ENCODE measurements at places on chromosomes 6 and 20.

- no peak for DNase-seq
Observed at GRCh38 chr20:12171923-12172524, 254.3 kb downstream of the BTBD3 start.

- no peak for DNase-seq
Observed at GRCh38 chr6:113930183-113930582, 40.8 kb downstream of the HDAC2 start.

DNA sequence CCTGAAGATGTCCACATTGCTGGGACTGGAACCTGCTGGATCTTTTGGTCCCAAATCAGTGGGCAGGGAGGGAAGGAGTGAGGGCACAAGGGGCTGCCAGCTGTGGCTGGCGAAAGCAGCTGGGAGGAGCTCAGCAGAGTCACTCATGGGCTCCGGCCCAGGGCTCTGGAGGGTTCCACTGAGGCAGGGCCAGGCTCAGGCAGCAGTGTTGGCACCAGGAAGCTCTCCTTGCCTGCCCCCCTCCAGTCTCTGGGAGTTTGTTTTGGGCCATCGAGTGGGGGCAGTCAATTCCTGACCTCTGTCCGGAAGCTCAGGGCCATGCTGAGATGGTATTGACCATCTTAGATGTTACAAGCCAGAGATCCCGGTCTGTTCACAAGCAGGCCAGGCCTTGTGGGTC lies 39.1 kb upstream of the IRF4 start:
- no peak for DNase-seq

DNA sequence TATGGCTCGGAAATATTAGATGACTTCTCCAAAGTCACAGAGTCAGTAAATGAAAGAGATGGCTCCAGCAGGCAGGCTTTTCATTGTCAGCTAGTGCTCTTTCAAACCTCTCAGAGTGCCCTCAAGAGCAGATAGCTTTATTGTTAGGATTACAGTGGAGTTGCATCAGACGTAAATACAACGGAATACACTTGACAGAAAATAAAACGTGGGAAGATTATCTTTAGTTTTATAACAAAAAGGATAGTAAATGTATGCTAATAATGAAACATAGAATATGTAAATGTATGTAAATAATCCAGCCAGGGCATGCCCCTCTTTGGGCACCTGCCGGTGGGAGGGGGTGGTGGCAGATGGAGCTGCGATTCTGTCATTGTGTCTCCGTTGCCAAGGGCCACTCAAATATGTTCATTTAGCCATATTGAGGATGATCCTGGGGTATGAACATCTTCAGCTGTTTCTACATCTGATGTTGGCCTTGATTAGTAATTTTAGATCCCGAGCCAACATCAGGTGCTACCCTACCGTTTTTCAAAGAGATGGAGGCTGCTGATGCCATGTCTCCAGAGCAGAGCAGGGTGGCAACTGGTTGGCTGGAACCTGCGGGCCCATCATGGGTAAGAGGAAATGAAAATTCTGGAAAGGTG lies 358.3 kb upstream of the SULF2 start:
- no peak for DNase-seq

DNA sequence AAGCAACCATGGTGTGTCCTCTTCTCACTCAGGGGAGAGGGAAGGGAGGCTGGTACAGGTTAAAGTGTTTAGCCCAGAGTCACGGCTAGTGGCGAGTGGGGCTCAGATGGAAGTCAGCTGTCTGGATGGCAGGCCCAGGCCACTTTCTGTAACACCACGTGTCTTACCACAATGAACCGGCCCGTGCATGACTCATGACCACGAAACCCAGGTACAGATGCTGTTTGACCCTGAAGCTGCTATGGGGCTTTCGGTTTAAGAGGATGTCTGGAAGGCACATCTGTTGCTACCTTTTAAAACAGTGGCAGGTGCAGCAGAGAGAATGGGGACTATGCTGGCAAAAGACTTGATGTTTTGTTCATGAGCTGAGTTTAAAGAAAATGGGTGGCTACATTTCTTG lies 36.5 kb upstream of the MPC1 start:
- DNase-seq, result peak; percentile 38

- DNase-seq, result no peak
Observed at GRCh38 chr6:4346659-4347333, 211.4 kb upstream of the ECI2 start.

DNA sequence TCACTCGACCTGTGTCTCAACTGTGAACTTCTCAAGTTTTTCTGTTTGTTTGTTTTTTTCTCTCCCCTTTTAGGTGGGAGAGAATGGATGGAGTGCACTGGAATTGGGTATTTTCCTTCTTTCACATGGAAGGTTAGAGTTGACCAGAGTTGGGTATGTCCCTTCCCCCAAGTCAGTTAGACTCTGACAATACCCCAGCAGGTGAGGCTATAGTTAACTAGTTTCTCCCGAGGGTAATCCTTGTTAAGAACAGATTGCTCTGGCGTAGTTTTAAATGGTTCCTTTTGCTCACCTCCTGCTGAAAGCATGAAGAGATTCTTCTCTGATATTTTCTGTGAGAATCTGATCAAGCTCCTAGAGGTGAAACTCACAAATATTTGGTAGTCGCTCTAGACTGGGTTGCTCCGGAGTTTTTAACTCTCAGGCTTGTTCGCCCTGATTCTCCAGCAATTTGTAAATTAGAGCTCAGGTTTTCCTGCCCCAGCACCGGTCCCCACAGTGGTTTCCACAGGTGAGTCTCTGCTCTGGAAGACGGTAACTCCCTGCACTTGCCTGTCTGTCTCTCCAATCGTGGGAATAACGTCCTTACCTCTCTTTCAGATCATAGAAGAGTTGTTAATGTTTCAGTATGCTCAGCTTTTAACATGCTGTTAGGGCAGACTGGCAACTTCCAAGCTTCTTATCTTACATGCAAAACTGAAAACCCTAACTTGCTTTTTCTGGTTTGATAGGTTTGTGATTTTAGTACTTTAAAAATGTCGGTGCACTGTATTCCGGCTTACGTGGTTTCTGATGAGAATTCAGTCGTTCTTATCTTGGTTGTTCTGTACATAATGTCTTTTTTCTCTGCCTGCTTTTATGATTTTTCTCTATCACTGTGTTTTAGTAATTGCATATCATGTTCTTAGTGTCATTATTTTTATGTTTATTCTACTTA lies 111.2 kb upstream of the HIVEP1 start:
- DNase-seq, result no peak

DNA sequence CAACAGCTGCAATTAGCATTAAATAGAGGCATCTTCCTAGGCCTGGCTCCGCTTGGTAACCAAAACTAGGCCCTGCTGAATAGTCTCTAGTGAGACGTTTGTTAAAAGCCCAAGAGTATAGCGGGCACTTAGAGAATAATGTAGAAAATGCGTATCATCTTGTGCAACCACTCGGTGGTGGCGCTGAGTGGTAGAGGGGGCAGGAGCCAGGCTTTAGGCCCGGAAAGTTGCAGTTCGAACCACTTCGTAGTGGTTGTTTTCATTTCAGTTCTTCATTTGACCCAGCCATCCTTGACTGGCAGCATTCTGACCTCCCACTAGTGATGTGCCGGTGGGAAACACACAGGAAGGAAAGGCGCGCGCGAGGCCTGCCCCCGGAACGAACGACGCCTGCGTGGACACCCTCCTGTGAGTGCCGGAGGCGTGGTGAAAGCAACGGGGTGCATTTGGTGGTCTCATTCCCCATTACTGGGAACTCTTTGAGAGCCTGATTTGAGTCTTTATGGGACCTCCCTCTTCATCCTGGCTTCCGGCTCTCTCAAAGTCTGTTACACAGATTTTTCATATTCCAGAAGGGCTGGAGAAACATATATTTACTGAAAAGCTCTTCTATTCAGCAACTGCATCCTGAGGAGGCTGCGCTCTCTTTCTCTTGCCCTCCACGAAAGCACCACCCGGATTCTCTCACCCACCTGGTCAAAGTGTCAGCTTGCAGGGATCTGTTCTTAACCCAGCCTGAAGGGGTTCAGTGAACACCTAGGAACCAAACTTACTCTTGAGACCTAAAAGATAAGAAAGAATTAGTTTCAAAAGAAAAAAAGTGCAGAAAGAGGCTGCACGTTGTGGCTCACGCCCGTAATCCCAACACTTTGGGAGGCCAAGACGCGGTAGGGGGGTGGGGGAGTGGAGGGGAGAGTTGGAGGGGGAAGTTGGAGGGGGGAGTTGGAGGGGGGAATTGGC lies 18.2 kb downstream of the GPX5 start:
- no peak for DNase-seq

GRCh38 chr6:52328729-52329128 lies 33.2 kb upstream of the PAQR8 start:
- DNase-seq, result no peak

GRCh38 chr20:40966103-40966502 lies 62.5 kb upstream of the TOP1 start:
- DNase-seq, result no peak

GRCh38 chr6:113881478-113881980 lies 24.4 kb downstream of the MARCKS start:
- DNase-seq, result no peak

- DNase-seq, result no peak
Observed at GRCh38 chr6:91042656-91043055, 455.8 kb upstream of the MAP3K7 start.

GRCh38 chr6:124947971-124948451 lies 14.2 kb upstream of the RNF217 start:
- no peak for DNase-seq

DNA sequence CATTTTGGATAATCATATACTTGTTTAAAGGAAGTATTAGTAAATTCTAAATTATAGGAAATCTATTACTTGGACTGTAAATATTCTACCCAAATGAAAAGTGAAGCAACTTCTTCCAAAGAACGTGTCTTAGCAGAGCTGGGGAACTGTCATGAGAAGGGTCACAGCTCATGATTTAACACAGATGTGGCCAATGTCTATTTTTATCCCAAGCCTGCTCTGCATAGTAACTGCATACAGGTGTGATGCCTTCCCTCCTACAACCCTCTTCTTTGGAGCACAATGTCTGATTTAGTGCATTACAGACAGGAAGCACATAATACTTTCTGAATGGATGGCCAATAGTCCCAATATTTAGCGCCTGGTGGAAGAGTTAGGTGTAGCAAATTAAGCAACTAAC lies 138.7 kb upstream of the THEMIS start:
- no peak for DNase-seq

DNA sequence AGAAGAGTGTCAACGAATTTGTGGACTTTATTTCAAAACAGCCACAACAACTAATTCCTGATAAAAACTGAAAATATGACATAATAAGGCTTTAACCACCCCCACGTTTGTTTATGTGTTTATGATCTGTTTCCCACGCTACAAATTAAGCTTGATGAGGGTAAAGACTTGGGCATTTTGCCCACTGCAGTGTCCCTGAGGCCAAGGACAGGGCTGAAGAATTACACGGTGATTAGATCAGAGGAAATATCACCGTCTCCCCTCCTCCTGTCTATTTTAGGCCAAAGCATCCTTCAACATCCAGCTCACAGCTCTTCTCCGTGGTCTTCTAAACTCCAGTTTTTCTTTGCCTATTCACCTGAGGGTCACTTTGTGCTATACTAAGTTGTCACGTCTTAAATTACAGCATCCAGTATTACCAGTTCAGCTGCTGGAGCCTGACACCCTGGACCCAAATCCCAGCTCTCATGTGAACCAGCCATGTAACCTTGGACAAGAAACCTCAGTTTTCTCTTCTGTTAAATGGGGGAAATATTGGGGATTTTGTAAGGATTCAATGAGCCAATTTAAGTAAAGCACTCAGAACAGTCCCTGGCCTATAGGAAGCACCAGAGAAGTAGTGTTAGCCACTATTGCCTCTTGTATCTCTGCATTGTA lies 15.2 kb upstream of the ARFGEF2 start:
- no peak for DNase-seq

GRCh38 chr6:28212510-28213212 lies 12.4 kb upstream of the ZSCAN9 start:
- DNase-seq, result peak; percentile 57

- DNase-seq, result no peak
Observed at GRCh38 chr20:35395728-35396127, 16.0 kb downstream of the UQCC1 start.

Measured in stimulated activated CD4-positive, alpha-beta T cell treated with anti-CD3 and anti-CD28 coated beads, Interleukin-15, amount 100 ng/mL, for 48 hours (primary cell).